ENCODE measurements at places on chromosomes 2 and 18.
A peak's percentile ranks its signal among the peaks of the same experiment; 100 is the strongest.

- DNase-seq = no peak
These were observed 89.3 kb downstream of the ACVR1 start for GRCh38 chr2:157786663-157787363.

GRCh38 chr18:27713037-27713737 lies 463.7 kb downstream of the CDH2 start:
- DNase-seq = peak; percentile 34

DNA sequence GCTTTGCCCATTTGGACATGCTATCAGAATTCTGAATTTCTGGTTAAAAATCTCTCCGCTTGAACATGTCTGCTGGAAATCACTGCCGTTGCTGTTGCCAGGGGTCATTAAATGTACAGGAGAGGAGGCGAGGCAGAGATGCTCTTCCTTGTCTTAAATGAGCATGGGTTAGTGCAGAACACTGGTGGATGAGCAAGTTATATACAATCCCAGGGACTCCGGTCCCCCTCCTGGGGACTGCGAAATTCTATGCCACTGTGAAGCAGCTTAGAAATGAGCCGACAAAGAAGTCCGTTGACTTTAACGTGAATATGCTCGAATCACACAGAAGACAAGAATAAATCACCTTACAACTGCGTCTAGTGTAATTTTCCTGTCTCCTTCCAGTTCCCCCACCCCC lies 95.1 kb upstream of the KLHL14 start:
- DNase-seq = no peak

DNA sequence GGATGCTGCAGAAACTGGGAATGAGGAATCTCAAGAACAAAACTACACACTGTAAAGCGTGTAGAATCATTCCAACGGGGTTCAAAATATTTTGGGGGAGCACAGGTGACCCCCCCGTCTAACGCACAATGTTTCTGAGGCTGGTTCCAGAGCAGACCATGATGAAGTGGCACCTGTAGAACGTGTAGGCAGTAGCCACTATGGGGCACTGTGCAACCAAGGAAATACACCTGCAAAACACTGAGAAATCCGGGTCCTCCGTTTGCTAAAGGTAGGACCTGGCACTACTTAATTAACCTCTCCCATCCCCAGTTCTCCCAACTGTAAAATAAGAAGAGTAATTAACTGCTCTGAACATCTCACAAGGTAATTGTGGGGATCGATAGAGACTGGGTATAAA lies 22.6 kb downstream of the ST6GAL2 start:
- DNase-seq = no peak

GRCh38 chr18:12406371-12407111 lies 1.2 kb upstream of the PRELID3A start:
- DNase-seq = no peak

DNA sequence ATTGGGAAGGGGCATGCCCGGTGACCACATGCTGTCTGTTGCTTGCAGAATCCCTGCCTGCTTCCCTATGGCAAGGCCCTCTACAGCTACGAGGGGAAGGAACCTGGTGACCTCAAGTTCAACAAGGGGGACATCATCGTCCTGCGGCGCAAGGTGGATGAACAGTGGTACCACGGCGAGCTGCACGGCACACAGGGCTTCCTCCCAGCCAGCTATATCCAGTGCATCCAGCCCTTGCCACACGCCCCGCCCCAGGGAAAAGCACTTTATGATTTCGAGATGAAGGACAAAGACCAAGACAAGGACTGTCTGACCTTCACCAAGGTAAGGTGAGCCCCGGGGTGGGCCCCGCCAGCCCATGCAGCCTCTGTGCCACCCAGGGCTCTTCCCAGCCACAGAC lies 218.6 kb downstream of the SH3RF3 start:
- DNase-seq = no peak

- no peak for DNase-seq
These were observed 27.7 kb upstream of the CHMP1B start for GRCh38 chr18:11823545-11823944.

GRCh38 chr2:184685999-184686841 lies 87.9 kb downstream of the ZNF804A start:
- DNase-seq = no peak

DNA sequence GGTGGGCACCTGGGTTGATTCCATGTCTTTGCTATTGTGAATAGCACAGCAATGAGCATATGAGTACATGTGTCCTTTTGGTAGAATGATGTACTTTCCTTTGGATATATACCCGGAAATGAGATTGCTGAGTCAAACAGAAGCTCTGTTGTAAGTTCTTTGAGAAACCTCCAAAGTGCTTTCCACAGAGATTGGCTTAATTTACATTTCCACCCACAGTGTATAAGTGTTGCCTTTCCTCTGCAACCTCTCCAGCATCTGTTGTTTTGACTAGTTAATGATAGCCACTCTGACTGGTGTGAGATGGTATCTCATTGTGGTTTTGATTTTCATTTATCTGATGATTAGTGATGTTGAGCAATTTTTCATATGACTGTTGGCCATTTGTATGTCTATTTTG lies 194.8 kb downstream of the ZNF804A start:
- DNase-seq = no peak

DNA sequence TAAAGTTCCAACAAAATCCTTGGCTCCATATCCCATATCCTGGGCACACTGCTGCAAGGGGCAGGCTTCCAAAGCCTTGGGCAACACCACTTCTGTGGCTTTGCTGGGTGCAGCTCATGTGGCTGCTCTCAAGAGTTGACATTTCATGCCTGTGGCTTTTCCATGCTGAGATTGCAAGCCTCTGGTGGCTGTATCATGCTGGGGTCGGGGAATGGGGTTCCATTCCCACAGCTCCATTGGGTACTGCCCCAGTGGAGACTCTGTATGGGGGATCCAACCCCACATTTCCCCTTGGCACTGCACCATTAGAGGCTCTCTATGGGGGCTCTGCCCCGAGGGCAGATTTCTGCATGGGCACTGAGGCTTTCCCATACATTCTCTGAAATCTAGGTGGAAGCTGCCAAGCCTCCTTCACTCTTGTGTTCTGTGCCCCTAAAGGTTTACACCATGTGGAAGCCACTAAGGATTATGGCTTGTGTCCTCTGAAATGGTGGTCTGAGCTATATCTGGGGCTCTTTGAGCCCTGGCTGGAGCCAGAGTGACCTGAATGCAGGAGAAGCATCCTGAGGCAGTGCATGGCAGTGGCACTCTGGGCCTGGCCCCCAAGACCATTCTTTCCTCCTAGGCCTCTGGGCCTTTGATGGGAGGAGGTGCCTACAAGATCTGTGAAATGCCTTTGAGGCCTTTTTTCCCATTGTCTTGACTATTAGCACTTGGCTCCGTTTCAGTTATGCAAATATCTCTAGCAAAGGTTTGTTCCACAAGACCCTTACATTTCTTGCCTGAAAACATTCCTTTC lies 107.9 kb downstream of the PTGR3 start:
- no peak for DNase-seq

- no peak for DNase-seq
These were observed 82.2 kb downstream of the KLF7 start for GRCh38 chr2:207083361-207084110.

GRCh38 chr18:12334863-12335262 lies 26.8 kb downstream of the TUBB6 start:
- DNase-seq = no peak

- DNase-seq = peak; percentile 43
These were observed 65.1 kb downstream of the MRPS9 start for GRCh38 chr2:105102963-105103421.

- no peak for DNase-seq
These were observed 147.5 kb upstream of the TTC39C start for GRCh38 chr18:23867006-23867405.

GRCh38 chr2:29104688-29105087 lies 10.5 kb upstream of the CLIP4 start:
- no peak for DNase-seq

GRCh38 chr18:2825613-2826175 lies 21.1 kb upstream of the EMILIN2 start:
- no peak for DNase-seq

- DNase-seq = no peak
These were observed 10.1 kb downstream of the LMAN2L start for GRCh38 chr2:96729748-96730147.

- DNase-seq = no peak
These were observed 21.1 kb upstream of the IHH start for GRCh38 chr2:219081701-219082331.

GRCh38 chr2:206766057-206766930 lies 888 bp downstream of the FASTKD2 start:
- no peak for DNase-seq

DNA sequence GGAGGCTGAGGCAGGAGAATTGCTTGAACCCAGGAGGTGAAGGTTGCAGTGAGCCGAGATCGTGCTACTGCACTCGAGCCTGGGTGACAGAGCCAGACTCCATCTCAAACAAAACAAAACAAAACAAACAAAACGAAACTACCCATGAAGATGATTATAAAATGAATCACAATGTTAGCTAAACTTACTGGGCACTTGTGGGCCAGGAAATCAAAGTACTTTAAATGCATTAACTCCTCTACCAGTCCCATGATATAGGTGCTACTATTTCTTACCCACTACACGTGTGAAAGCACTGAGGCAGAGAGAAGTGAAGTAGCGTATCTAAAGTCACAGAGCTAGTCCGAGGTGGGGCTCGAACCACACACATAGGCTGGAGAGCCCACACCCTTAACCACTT lies 53.6 kb downstream of the POLE4 start:
- DNase-seq = no peak

GRCh38 chr2:80102026-80102425 lies 202.5 kb downstream of the LRRTM1 start:
- no peak for DNase-seq

- DNase-seq = no peak
These were observed 1.2 kb downstream of the ANKRD53 start for GRCh38 chr2:70979626-70980025.

DNA sequence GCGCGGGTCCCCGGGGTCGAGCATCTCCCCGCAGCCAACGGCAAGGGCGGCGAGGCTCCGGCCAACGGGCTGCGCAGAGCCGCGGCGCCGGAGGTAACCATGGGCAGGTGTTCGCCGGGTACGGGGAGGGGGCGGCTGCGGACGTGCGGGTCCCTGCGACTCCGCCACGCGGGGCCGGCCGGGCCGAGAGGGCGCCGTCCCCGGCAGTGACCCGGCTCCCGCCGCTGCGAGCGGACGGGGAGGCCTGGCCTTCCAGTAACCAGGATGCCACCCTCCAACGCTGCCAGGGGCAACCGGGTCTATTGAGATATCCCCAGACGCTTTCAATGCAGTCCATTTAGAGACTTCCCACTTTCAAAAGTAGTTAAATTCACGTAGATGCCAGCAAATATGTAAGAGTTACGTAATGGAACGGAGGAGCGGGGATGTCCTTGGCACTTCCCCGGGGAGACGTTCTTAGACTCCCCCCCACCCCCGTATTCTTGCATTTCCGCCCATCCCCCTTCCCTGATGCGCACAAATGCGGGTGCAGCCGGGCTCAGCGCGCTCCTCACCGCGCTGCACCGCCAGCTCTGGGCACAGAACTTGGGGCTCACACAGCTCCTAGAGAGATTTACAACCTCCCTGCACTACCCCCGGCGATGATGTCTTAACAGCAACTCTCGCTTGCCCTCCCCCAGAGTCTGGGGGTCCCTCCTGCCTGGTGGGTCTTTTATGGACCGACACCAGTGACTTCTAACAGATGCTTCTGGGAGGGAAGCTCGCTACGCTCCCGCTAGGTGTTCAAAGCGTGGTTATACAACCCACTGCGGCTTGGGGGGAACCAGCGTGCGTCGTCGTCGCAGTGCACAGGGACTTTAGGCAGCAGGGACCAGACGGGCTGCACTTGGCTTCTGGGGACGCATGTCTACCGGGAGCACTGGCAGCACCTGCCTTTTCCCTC lies 657 bp downstream of the SGPP2 start:
- no peak for DNase-seq

DNA sequence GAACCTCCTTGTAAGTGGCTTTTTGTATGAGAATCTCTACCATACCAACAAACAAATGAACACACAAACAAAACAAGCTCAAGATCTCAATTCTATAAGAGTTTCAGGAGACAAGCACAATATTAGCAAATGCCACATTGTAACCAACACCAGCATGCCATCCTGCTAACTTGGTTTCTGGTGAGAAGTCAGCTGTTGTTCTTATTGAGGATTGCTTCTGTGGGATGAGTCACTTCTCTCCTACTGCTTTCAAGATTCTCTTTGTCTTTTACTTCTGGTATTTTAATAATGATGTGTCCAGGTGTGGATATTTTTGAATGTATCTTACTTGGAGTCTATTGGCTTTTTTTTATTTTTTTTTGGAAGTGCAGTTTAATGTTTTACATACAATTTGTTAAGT lies 131.7 kb downstream of the BCL2L11 start:
- DNase-seq = no peak

DNA sequence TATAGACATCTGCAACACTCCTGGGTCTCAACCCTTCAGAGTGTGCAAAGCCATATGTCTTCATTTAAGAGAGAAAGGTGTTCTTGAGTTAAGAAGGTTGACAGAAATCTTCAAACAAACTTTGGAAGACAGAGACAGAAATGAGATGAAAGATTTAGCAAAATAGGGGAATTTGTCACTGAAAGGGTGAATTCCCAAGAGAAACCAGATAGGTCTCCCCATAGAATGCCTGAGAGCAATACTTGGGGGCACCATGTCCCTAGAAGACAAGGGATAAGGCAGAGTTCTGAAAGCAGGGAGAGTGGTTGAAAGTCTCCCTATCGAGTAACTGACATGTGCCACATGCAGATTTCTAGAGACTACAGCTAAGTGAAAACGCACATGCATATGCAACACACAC lies 50.0 kb downstream of the AP1S3 start:
- no peak for DNase-seq

DNA sequence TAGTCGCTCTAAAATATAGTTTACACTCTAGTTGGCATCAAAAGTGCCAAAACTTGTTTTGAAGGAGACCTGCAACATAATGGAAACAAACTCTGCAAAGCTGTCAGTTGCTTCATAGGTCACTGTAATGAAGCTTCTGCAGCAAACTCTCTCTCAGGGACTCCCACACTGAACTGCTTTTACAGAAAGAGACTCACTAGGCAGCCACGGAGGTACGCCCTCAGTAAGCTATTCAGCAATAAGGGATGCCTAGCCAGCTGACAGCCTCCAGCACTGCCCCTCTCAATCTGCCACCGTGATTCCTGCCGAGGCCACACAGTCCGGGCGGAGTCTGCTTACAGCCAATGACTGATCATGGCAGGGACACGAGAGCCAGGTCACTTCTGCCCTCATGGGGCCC lies 51.1 kb downstream of the COLEC12 start:
- DNase-seq = no peak

- DNase-seq = peak; percentile 45
These were observed 15.5 kb downstream of the SLC25A12 start for GRCh38 chr2:171878481-171878993.

DNA sequence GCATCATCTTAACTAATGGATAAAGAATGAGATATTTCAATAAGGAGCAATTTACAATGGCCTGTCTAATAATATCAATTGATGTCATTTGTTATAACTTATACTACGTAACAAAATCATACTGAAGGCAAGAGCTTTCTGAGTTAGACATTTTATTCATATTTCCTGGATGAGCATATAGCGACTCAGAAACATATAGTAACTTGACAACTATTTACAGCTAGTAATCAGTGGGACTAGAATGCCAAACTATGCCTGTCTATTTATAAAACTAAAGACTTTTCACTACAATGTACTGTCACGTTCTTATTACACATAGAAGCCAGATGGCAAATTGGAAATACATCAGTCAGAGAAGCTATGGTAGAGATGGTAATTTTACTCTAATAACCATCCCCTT lies 766.2 kb upstream of the TMEFF2 start:
- no peak for DNase-seq
